Activated naive CD8-positive, alpha-beta T cell treated with anti-CD3 and anti-CD28 coated beads, Interleukin-2, amount 10 ng/mL, durations not matched to agents 7 days and 5 days (primary cell): ENCODE measurements at places on chromosomes 6 and 20. TPM values are rescaled to one million over a fixed set of nuclear protein-coding genes. Genes with fewer than 3 reads are reported as not detected.

GRCh38 chr6:141464490-141464889 lies 668.2 kb upstream of the GJE1 start:
- H3K36me3 ChIP-seq: no peaks in the 10 kb centered on the region
- H3K27ac ChIP-seq: no peak overlapping the region
- H3K4me3 ChIP-seq: no peak overlapping the region
- H3K4me1 ChIP-seq: peaks cover 6% of the 10 kb centered on the region

DNA sequence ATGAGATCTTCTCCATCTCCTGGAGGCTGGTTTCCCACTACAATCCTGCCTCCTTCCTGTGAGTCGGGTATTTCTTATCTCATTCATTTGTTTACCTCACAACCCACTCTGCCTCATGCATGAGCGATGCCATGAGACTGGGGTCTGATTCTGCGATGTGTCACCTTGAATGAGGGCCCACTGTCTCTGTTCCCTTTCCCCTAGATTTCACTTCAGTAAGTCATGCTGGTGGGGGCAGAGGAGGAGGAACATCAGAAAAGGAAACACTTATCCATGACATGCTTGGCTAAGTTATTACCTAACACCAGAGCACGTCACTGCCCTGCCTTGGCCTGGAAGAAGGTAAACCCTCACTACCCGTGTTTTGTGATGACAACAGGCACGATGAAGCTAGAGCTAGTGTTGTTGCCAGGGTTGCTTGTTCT lies 337.4 kb upstream of the PRDM1 start:
- no peaks in the 10 kb centered on the region for H3K36me3 ChIP-seq
- H3K4me1 ChIP-seq: peaks cover 6% of the 10 kb centered on the region
- no peak for DNase-seq
- H3K27ac ChIP-seq: no peak overlapping the region

GRCh38 chr6:160174681-160175080 lies 53.1 kb downstream of the SLC22A1 start:
- DNase-seq: no peak
- no peak overlapping the region for H3K27ac ChIP-seq
- no peaks in the 10 kb centered on the region for H3K36me3 ChIP-seq
- no peaks in the 10 kb centered on the region for H3K4me1 ChIP-seq

- peak overlapping the region; percentile 99 for H3K27ac ChIP-seq
- no peaks in the 10 kb centered on the region for H3K27me3 ChIP-seq
- peak overlapping the region; percentile 97 for H3K4me3 ChIP-seq
- peaks cover 68% of the 10 kb centered on the region for H3K4me1 ChIP-seq
These were observed 2.4 kb downstream of the LTB start for GRCh38 chr6:31579546-31580437.

GGTLC1 gene
- not detected for total RNA-seq

DNA sequence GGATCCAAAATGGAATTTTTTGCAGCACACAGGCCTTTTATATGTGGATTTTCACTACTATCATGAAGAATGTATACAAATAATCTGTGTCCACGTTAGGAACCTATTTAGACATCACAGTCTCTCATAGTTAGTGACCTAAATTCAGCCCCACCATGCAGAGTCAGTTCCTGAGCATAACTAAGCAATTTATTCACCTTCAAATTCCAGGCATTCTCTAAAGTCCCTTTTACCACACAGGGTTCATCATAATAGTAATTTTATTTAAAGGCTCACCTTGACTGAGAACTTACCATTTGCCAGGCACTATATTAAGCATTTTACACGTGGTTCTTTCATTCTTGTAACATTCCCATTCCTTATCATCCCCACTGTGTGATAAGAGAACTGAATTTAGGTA lies 353.8 kb downstream of the ARHGAP18 start:
- no peak for DNase-seq
- H3K4me1 ChIP-seq: no peaks in the 10 kb centered on the region
- no peaks in the 10 kb centered on the region for H3K36me3 ChIP-seq
- H3K27me3 ChIP-seq: peaks cover 15% of the 10 kb centered on the region
- no peak overlapping the region for H3K4me3 ChIP-seq

GRCh38 chr6:3393836-3394202 lies 63.0 kb downstream of the SLC22A23 start:
- no peak overlapping the region for H3K27ac ChIP-seq
- H3K36me3 ChIP-seq: no peaks in the 10 kb centered on the region
- H3K4me1 ChIP-seq: no peaks in the 10 kb centered on the region
- DNase-seq: no peak

GSTA1 gene
- not detected for total RNA-seq

DNA sequence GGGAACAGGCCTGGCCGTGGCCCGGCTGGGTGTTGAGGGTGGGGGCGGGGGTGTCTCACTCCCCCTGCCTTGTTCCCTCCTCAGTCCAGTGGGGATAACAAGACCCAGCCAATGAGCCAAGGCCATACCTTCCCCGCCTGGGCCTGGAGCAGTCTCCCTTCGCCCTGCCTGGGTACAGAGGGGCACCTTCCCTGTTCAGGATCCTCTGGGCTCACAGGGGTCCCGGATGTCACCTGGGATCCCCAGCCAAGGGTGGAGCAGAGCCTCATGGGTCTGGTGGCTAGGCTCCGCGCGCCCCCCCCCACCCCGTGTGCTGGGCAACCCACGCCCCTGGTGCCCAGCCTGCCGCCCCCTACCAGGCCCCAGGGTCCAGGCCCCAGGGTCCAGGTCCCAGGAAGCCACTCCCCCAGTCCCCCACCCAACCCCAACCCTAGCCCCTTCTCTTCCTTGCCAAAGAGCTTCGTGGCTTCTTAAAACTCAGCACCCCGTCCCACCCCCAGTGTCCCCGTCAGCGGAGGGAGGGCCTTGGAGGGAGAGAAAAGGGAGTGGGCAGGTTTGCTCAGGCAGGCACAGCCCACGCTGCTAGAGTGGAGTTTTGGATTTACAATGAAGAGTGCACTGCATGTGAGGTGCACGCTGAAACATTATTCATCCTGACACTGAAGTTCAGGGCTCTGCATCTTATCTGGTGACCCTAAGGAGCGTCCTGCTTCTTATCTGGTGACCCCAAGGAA lies 11.8 kb downstream of the HRH3 start:
- no peak for DNase-seq
- peaks cover 2% of the 10 kb centered on the region for H3K36me3 ChIP-seq
- H3K4me3 ChIP-seq: no peak overlapping the region
- no peaks in the 10 kb centered on the region for H3K27me3 ChIP-seq

- no peak for DNase-seq
- H3K36me3 ChIP-seq: no peaks in the 10 kb centered on the region
- no peaks in the 10 kb centered on the region for H3K4me1 ChIP-seq
- H3K27ac ChIP-seq: no peak overlapping the region
- H3K4me3 ChIP-seq: no peak overlapping the region
These were observed 87.3 kb downstream of the PKHD1 start for GRCh38 chr6:52000064-52000463.

ARG1 gene
- not detected for total RNA-seq

TGM3 gene
- total RNA-seq: not detected
